ENCODE measurements at places on chromosomes 11 and 22.

GRCh38 chr11:117273550-117274289 lies 17.4 kb upstream of the BACE1-AS start:
- no peak for DNase-seq

- DNase-seq, result no peak
These were observed 541 bp downstream of the MICAL2 start for GRCh38 chr11:12110714-12111548.

DNA sequence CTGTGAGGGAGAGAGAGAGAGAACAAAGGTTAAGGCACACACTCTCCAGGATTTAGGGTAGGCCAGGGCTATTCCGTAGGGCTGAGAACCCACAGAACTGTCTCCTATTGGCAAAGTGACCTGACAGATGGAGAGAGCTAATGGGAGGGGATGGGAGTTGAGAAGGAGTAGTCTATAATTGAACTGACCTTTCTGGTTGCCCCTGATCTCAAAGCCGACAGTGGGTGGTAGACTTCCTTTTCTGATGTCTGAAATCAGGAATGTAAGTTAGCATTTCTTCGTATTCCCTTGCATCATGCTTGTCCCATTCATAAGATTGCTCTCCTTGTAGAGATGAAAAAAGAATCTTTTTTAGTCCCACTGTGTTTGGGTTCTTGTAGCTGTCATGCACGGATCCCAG lies 210.1 kb downstream of the NTM start:
- no peak for DNase-seq

DNA sequence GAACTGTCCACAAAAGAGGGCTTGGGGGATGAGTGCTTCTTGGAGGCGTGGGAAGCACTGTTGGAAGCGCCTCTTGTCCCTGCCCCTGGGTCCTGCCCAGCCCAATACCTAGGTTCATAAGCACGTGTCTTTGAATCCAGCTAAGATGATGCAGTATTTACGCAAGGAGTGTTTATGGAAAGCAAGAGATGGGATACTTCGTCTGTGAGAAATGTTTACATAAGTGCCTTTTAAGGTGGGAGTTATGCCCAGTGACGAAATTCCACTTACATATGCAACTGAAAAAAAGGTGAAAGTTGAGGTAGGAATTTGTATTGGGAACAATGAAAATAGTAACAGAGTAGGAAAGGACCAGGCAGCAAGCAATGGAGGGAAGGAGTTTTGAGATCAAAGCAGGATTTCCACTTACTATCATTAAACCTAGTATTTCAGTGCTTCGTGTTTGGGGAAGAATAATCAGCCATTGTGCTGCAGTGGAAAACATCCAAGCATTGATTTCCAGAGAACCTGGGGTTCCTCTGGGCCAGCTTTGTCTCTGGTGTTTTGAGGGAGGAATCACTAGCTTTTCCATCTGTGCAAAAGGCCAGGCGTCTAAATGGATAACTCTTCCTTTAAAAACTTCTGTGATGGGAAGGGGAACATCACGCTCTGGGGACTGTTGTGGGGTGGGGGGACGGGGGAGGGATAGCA lies 115.3 kb upstream of the TTC12 start:
- DNase-seq, result no peak

DNA sequence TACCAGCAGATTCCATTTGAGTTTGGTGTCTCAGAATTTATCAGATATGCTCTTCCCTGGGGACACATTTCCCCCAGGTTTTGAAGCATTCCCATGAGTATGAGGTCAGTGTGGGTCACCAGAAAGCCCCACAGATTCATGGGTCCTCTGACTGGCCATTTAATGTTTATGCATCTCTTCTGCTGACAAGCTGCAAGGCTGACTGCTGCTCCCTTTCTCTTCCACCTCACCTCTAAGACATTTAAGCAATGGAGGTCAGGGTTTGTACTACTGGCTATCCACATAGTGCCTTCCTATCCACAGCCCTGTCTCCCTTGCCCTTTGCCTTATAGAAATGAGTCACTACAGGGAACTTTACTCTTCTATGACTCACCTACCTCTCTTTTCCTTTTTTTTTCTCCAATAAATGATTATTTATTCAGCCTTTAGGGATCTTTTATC lies 106.0 kb upstream of the TIMP3 start:
- no peak for DNase-seq

All from stimulated activated CD4-positive, alpha-beta T cell treated with anti-CD3 and anti-CD28 coated beads, TNF-alpha, amount 100 ng/mL, for 24 hours (primary cell).